ENCODE measurements at places on chromosomes 13 and 19.

GRCh38 chr19:1901940-1902404, 3.2 kb upstream of the ADAT3 start:
- no peak for DNase-seq

GRCh38 chr13:91141543-91142061, 205.9 kb upstream of the MIR17HG start:
- no peak for DNase-seq

DNA sequence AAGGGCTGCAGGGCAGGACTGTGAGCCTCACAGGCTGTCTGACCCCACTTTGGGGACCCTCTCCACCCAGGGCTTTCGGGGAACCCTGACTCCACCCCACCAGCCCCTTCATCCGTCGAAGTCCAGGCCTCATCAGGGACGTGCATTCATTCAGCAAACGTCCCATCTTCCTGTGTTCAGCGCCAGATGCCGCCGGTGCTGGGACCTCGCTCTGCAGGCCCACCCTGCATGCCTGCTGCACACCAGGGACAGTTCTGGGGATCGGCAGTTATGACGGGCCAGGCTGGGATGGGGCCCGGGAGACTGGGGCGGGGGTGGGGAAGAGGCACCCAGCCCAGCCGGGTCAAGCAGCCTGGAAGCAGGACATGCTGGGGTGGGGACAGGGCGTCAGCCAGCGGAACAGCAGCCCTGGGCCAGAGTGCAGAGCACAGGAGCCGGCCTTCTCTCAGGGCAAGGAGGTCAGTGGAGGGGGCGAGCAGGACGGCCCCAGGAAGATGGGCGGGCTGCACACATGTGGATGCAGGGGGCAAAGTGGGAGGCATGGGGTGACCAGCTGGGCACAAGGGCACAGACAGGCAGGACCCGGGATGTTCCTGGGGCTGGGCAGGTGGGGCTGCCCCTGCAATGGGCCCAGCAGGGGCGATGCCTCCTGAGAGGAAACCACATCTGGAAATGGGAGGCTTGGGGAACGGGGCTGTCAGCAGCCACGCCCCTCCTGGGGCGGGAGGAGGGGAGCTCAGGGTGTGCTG, 5.1 kb downstream of the GAMT start:
- no peak for DNase-seq

DNA sequence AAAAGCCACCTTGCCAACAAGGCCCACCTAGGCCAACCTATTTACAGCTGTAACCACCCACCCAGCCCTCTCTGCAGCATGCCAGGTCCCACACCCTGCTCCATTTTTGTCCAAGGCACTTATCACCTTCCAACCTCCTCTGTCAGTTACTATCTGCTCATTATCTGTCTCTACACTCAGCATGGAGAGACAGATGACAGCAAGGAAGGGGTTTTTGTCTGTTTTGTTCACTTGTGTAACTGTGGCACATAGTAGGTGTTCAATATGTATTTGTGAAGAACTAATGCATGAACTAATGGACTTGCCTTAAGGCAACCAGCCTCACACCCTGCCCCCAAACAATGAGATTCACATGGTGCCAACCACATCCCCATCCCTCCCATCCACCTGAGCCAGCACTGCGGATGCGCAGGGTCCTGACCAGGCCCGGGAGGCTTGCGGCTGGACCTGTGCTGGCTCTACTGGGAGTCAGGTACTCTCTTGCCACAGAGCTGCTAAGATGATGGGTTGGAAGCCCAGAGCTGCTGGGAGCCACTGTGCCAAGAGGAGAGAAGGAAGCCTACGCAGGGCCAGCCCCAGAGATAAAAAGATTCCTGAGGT, 17.3 kb downstream of the DEDD2 start:
- no peak for DNase-seq

GRCh38 chr19:58374200-58374599, 6.6 kb downstream of the ZNF837 start:
- DNase-seq: no peak

- DNase-seq: no peak
Observed at GRCh38 chr19:14477418-14478112, 2.4 kb upstream of the PTGER1 start.

DNA sequence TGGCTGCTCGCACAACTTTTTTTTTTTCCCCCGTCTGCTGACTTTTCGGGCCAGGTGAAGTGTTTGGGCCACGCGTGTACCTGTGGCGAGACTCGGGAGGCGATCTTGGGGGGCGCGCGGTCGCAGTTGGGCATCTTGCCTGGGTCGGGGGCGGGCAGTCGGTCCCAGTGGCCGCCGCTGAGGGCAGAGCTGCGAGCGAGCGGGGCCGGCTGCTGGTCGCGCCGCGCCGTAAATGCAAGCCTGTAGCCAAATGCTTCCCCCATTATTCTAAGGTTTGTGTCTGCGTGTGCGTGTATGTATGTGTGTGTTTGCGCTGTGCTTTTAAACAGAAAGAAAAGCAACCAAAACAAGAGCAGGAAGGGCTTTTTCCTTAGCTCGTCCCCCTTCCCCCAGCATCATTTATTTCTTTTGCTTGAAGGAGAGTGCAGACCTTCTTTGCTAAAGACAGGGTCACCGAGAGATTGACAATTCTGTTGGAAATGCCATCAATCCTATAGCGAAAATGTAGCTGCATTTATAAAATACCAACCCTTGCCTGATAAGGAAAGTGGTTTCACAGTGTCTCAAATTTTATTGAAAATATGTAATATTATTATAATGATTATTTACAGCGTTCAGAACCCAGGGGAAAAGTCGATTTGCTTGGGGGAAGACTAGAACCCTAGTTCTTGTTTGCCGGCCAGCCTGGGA, 143.2 kb upstream of the ZNF536 start:
- no peak for DNase-seq

DNA sequence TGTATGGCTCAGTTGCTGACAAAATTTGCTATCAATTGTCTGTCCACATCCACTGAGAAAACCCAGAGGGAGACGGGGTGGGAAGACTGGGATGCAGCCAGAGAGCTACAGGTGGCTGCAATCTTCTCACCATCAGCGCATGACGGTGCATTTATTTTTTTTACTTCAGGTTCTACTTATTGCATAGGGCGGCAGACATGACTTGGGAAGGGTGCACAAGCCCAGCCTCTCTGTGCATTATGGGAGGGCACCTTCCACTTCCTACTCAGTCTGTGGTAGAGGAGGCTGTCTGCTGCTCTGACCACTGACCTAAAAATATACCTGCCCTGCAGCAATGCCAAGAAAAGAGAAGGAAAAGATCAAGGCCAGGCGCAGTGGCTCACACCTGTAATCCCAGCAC, 73.1 kb downstream of the ABCC4 start:
- DNase-seq: no peak

GRCh38 chr19:48768994-48769713, 13.8 kb downstream of the FGF21 start:
- DNase-seq: no peak

All from GM04504 (cell line).